ENCODE measurements at places on chromosomes 5 and 9.

GRCh38 chr5:151633892-151634291, 42.8 kb upstream of the FAT2 start:
- DNase-seq = no peak

- DNase-seq = no peak
Observed at GRCh38 chr9:112354081-112354743, 20.8 kb upstream of the PTBP3 start.

DNA sequence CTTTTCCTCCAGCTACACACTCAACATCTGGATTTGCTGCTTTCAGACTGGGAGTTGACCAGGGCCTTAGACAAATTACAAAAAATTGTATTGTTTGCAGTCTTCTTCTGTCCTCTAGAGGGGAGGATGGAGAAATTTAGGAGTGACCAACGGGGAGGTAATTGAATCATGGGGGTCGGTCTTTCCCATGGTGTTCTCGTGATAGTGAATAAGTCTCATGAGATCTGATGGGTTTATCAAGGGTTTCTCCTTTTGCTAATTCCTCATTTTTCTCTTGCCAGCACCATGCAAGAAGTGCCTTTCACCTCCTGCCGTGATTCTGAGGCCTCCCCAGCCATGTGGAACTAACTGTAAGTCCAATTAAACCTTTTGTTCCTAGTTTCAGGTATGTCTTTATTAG, 4.2 kb downstream of the IFNA8 start:
- no peak for DNase-seq

- no peak for DNase-seq
Observed at GRCh38 chr9:113863345-113863744, 12.8 kb upstream of the ZNF618 start.

- peak; percentile 15 for DNase-seq
Observed at GRCh38 chr5:68336200-68336599, 120.6 kb downstream of the PIK3R1 start.

Data from GM23248 (cell line).